NCI-H2081 (cell line): ENCODE measurements at places on chromosomes 4 and X.
A peak's percentile ranks its signal among the peaks of the same experiment; 100 is the strongest.

DNA sequence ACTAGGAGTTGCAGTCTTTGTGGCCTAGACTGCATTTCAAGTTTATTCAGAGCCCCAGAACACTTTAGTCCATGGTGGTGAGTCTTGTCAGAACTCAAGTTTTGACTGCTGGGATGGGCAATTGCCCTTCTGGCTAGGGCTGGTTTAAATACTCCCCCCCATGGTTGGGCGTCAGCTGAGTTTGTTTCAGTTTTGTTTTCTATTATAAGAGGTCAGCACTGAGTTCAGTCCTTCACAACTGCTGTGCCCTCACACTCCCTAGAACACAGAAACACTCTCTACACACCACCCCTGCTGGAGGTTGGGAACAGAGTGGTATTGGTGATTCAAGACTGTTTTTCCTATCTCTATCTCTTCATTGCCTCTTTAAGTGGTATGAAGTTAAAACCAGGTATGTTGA lies 217.0 kb downstream of the GUCY2F start:
- DNase-seq: no peak

- DNase-seq: no peak
These were observed 76.0 kb upstream of the DHRSX start for GRCh38 chrX:2576793-2577192.

- no peak for DNase-seq
These were observed 38.5 kb upstream of the BMP15 start for GRCh38 chrX:50871922-50872453.

DNA sequence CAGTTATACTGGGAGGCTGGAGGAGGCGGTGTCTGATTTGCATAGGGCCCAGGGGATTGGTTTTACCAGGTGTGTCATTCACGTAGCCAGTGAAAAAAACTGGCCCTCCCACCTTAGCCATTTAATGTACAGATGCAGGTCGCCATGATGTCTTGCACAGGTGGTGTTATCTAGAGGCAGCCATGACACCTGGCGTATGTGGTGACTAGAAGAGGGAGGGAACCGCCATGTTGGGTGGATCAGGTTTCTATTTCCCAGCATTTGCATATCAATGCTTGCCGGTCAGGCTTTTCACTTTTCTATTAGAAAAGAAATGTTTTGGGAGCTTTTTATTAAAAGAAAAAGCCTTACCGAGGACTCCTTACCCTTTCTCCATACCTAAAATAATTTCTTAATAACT lies 523.4 kb downstream of the ADGRL3 start:
- no peak for DNase-seq

DNA sequence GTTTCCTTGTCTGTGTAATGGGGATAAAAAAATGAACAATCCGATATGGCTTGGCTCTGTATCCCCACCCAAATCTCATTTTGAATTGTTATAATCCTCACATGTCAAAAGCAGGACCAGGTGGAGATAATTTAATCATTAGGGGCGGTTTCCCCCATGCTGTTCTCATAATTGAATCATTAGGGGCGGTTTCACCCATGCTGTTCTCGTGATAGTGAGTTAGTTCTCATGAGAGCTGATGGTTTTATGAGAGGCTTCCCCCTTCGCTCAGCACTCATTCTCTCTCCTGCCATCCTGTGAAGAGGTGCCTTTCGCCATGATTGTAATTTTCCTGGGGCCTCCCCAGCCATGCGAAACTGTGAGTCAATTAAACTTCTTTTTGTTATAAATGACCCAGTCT lies 633.5 kb downstream of the RAPGEF2 start:
- DNase-seq: no peak

GRCh38 chr4:1903035-1903434 lies 31.8 kb downstream of the NSD2 start:
- DNase-seq: no peak

DNA sequence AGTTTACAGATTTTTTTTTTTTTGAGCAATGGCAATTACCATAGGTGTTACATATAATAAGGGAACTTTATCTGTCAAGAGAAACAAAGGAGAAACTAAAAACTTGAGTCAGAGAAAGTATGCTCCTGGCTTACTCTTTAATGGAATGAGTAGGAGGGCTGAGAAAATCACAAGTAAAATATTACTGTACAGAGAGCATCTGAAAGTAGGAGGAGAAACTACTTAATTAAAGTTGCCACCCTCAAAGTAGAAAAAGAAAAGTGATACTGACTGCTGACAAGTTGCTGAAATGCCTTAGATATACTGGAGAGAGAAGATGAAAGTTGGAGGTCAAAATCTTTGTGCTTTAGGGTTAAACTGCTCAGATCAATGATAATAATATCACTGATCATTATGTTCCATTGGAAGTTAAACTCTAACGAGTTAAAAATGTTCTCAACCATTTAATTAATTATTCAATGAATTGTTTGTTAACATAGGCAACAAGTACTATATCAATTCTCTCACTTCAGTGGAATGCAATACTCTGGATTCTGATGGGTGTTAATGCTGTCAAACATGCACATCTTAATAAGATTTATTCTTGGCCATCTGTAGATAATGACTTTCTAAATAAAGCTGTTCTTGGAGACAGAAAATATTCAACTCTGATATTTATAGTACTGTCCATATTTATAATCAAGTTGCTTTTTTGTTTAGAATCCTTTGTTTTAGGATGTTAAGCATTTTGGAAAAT lies 61.2 kb upstream of the CAMK2D start:
- no peak for DNase-seq

- DNase-seq: no peak
These were observed 4.7 kb downstream of the THAP9 start for GRCh38 chr4:82905205-82905604.

GRCh38 chr4:122577808-122578781 lies 42.8 kb downstream of the IL21 start:
- peak; percentile 42 for DNase-seq

GRCh38 chrX:101785142-101785541 lies 125.5 kb upstream of the ARMCX2 start:
- no peak for DNase-seq

GRCh38 chr4:39043861-39044363 lies 11.7 kb upstream of the TMEM156 start:
- no peak for DNase-seq

DNA sequence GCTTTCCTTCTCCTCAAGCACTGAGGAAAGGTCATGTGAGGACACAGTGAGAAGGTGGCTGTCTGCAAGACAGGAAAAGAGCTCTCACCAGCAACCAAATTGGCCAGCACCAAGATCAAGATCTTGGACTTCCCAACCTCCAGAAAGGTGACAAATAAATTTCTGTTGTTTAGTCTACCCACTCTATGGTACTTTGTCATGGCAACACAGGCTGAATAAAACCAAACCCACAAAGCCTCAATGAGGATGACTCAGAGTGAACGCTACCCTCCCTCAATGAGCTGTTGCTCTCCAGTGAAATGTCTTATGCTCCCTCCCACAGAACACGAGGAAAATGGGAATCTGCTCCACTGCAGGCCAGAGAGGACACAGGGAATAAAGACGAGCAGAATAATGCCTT lies 244.1 kb downstream of the RAB28 start:
- DNase-seq: no peak

- no peak for DNase-seq
These were observed 53.9 kb upstream of the PDLIM3 start for GRCh38 chr4:185589067-185589836.

DNA sequence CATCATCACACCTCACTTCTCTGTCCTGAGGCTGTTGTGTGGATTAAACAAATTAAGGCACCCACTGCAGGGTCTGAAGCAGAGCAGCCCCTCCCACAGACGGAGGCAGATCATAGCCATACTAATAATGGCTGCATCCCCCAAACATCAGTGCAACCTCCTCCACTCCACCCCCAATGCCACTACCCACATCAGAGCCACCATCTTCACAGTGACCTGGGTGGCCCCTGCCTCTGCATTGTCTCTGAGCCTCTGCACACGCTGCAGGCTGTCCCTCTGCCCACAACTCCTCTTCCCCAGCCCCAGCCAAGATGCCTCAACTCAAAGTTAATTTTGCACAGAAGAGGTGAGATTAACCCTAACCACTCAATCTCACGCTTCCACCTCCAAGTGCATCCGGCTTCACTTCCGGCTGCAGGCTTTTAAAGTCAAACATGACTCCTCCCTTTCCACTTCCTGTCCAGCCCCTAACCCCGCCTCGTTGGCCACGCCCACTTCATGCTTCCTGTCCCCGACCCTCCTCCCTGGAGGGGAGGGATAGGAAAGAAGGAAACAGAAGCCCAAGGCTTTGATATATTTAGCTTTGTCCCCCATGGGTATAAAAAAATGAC lies 22.7 kb downstream of the JAKMIP1 start:
- no peak for DNase-seq

DNA sequence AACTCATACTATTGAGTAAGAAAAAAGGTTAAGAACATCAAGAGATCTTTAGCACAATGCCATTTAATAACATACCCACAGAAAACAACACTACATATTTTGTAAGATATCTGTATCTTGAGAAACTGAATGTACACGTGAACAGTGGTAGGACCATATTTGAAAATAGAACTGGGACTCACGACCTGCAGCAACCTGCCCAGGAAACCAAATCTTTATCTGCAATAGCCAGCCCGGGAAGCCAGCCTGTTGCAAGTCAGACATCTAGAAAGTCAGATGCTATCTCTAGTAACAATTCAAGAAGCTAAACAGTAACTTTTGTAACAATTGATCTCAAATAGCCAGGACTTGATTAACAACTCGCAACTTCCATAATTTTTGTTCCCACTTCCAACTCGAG lies 52.6 kb upstream of the SOD3 start:
- DNase-seq: no peak

GRCh38 chrX:65586491-65586890 lies 51.9 kb upstream of the LAS1L start:
- no peak for DNase-seq

GRCh38 chr4:25297528-25298242 lies 14.9 kb upstream of the ZCCHC4 start:
- DNase-seq: no peak

DNA sequence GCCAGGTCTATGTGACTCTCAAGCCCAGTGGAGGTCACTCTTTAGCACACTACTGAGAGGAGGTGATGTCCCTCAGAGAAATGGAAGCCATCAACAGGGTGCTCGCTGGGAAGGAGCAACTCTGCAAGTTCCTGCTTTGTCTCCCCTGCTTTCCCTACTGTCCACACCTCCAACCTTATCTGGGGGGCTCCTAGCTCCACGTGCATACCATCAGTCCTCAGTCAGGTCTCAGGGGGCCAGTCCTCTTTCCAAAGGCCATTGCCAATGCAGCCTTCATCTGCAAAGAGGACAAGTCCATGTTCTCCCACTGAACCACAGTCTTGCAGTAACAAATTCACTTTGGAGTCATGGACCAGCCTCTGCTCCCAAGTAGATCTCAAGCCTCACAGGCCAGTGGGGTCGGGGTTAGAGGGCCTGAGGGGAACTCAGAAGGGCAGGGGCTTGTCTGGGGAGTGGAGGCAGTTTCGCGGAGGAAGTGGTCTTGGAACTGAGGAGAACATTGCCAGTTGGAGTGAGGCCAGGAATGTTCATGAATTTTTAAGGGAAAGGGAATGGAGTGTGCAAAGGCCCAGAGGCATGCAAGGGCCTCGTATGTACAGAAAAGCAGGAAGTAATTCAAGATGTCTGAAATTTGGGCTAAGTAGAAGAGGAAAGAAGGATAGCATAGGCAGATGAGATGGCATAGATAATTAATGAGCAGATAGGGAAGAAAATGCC lies 8.9 kb downstream of the RTL5 start:
- DNase-seq: no peak

DNA sequence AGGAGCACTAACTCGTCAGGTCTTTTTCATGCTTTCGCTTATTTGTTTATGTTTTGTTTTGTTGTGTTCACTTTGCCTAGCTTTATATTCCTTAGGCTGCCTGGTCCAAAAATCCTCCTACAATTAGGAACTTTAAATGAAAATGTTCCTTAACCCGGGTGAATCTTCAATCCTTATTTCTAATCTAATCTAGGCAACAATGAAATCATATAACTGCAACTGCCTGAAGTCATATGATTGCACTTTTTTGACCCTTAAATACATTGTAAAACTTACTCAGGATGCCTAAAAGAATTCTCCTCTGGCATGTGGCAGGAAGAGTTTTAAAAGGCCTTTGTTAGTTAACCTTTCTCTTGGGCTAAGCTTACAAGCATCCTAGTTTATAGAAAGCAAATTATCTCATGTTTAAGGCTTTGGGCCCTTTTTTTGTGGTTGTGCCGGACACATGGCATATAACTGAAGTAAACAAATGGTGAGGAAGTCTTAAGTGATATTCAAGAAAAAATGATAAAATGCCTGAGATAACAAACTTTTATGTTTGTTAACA lies 279.4 kb downstream of the FAT4 start:
- no peak for DNase-seq

DNA sequence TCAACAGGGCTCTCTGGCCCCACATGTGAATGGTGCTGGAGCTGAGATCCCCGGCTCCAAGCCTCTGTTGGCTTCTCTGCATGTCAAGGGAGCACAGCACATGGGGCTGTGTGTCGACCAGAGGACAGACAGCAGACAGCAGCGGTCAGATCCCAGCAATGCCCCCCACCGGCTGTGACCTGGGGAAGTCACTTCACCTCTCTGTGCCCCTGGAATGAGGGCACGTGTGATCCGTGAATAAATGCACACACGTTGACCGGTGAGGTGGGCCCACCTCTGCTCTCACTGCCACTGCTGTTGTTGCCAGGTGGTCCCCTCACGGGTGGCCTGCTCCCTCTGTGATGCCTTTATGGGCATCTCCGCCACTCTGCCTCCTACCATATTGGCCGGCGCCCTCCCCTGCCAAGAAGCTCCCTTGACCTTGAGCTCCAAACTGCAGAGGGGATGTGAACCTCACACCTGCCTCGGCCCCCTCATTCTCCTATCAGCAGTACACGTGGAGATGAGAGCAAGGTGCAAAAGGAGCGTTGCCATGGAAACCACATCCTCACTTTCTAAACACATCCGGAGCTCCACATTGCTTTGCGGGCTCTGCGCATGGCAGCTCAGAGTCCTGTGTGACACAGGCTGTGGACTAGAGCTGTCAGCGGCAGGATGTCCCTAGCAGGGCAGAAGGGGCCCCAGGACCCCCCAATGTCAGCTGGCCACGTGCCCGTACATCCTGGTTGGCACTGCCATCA lies 75.4 kb downstream of the ABLIM2 start:
- DNase-seq: no peak

- DNase-seq: peak; percentile 35
These were observed 492.9 kb downstream of the INPP4B start for GRCh38 chr4:142353149-142353738.

DNA sequence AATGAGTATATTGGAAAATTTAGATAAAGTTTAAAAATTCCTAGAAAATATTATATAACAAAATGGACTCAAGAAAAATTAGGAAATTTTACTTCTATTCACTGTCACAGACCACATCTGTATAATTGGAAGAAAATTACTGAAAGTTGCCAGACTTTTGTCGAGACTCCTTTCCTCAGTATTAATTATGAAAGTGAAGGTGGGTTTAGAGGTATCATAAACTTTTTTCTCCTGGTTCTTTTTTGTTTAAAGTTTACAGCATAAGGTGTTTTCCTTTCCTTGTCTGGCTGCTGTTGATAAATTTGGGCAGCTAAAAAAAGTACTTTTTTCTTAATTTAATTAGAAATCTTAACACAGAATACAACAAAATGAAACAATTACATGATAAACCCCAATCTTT lies 6.7 kb upstream of the TEX13D start:
- no peak for DNase-seq
